PC-9 (cell line): ENCODE measurements at places on chromosomes 12 and 14.
A peak's percentile ranks its signal among the peaks of the same experiment; 100 is the strongest.

- no peak for DNase-seq
These were observed 68.9 kb upstream of the USP44 start for GRCh38 chr12:95620171-95620570.

DNA sequence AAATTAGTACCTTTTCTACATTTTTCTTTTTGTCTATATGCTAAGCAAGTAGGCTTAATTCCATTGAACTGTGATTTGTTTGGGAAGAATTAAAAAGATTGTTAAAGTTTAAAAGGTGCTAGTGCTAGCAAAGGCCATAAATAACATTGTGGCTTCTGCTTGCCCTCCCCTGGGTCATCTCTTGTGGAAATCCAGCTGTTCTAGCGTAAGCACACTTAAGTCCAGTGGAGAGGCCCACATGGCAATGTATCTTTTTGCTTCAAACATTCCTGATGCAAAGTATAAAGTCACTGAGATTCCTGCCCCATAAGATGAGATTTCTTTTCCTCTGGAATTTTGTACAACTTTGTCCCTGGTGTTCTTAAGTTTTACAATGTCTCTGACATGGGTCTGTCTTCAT is 14.4 kb upstream of the ERGIC2 start:
- DNase-seq: no peak

GRCh38 chr12:106369624-106370346 is 12.2 kb downstream of the POLR3B start:
- DNase-seq: peak; percentile 42

DNA sequence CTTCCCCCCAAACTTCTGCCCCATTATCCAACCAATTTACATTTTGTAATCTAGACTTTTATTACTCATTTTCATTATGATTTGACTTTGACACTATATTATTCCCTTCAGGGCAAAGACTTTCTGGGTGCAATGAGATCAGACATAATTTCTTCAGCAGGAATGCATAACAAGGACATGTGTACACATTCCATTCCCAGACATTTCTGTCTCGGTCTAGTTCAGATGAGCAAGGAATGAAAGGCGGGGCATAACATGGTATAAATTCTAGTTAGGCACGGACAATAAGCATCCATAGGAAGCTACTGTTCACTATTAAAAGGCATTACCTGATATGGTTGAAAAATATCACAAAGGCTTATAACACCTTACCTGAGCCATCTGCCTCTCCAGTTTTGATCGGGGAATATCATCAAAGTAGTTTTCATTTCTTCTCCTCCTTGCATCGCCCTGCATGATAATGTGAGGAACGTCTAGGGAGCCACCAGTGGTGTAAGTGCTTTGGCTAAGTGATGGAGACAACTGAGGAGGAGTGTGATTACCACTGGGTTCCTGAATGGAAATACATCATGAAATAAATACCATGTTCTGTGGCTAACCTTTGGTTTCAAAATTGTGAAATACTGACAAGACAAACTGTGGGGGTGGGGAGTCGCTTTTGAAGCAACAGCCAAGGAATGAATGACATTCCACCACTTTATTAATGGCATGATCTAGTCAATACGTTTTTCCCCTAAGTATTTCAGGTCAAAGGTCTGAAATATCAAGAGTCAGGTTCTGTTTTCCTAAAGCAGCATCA is 183.9 kb downstream of the APAF1 start:
- no peak for DNase-seq

DNA sequence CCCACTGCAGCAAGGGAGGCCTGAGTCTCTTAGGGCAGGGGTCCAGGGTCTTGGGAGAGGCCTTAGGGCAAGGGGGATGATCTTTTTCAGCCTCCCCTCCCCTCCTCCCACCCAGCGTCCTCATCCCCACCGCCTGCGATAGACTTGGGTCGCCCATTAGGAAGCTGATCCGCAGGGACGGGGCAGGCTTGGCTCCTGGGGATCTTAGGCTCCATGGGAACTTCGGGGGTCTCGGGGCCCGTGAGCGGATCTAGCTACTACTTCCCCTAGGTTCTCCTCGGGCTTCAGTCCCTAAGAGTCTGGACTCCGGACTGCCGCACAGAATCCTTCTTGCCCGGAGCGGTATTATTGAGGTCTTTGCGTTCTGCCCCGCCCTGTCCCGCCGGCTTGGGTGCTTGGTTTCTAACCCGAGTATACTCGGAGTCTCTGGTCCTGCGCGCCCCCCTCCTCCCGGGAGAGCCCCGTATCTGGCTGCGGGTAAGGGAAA is 2.2 kb upstream of the PTHLH start:
- DNase-seq: no peak

DNA sequence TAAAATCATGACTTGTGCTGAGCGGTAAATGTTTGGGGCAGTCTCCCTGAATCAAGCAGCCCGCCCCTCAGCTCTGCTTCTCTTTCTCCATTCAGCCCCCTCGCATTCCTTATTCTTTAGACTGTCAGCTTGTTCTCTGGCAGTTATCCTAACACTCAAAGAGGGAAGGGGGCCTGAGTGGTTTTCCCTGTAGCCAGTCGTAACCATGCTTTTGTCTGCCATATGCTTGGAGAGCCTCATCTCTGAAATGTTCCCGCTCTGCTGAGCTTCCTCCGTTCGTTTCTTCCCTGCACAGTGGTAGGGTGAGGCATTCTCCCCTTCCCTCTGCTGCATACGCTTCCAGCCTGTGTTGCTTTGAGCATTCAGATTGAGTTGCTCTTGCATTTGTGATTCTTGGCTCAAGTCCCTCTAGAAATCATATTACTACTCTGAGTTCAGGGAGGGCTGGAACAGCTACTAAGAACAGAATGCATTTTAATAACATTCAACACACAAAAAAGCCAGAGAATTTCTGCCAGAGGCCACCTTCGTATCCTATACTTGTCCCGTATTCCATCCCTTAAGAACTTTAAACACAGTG is 119.7 kb downstream of the FBXL14 start:
- peak; percentile 47 for DNase-seq

DNA sequence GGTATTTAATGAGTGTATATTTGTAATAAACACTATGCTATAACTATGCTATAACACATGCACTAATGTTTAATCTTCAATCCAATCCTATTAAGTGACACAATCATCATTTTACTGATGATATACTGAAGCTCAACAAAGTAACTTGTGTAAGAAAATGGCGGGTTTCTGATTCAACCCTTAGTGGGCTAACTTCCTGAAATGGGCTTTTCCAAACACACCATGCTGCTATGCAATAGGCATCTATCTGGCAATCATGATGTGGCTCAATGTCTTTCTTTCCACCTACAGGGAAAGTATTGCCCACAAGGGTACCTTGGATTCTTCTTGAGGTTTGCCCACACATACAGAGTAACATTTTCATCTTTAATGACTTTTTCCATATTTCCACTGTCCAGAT is 48.3 kb downstream of the DNAI7 start:
- DNase-seq: no peak

GRCh38 chr14:20472536-20473169 is 3.4 kb downstream of the PNP start:
- DNase-seq: no peak

- DNase-seq: peak; percentile 53
These were observed 126.9 kb downstream of the DUSP6 start for GRCh38 chr12:89225401-89225800.

DNA sequence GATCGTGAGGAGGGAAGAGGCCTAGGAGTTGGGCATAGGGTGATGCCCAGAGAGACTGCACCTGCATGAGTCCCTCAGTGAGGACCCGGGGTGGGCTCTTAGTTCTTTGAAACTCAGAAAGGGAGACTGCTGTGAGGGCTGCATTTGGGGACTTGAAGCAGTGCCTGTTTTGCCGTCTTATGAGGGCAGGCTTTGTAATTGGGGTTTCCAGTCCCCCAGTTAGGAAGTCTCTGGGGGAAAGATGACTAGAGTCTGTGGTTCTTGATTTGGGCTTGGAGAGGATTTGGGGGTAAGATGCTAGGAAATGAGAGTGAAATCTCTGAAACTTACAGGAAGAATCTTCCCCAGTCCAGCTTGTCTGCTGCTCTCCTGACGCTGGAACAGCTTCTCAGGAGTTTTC is 99.6 kb downstream of the ARF6 start:
- DNase-seq: no peak

DNA sequence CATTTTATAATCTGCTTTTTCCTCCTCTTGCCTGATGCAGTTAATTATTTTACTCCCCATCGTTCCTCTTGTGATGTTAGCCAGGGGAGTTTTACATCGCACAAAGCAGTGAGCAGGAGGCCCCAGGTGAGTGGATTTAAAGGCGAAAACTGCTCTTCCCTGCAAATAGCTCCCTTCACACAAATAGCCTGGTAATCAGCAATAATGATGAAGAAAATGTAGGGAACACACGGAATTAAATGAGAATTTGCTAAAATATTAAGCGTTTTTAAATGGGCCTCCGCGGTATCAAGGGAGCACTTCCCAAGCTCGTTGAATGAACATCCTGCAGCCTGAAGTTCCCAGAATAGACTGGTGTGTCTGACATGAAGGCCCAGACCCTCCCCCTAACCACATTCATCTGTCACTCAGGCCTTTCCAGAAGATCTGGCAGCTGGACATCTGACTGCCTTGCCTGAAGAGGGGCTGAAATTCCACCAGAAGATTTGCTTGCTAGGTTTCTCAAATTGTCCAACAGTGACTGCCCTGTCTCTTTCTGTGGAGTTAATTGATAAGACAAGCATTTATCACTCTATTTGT is 127.2 kb downstream of the CCDC60 start:
- DNase-seq: no peak

DNA sequence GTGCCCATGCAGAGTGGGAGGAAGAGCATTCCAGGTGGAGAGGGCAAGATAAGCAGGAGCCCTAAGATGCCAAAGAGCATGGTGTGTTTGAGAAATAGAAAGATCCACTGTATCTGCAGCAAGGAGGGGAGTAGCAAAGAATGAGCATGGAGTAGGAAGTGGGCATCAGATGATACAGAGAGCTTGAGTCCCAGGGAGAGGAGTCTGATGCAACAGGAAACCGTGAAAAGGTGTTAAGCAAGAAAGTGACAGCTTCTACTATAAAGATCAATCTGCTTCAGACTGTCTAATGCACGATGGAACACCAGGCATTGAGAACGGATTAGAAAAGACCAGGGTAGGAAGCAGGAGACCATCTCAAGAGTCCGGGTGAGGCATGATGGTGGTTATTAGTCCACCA is 12.3 kb upstream of the GPRC5D start:
- no peak for DNase-seq

DNA sequence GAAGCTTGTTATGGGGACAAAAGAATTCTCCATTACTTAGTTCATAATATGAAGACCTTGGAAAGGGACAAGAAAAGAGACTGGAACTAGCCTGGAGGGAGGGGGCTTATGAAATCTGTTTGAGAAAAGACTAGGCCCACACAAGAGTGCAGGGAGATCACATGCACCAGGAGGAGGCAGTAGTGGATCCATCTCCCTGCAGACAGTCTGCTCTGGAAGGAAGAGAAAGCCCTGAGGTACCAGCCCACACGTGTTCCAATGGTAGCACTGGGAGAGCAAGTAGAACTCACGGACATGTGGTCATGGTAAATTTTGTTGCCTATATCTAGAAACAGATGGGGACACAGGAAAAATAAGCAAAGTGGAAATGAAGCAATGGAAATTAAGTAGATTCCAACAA is 445.4 kb downstream of the SOX5 start:
- no peak for DNase-seq

GRCh38 chr14:24741871-24742270 is 107.9 kb upstream of the GZMB start:
- DNase-seq: no peak
